ENCODE measurements at places on chromosomes 6 and 20. TPM values are rescaled to one million over a fixed set of nuclear protein-coding genes. Genes with fewer than 3 reads are reported as not detected.

The DACT2 gene
- 0.46 TPM for total RNA-seq

- no peak overlapping the region for H3K4me3 ChIP-seq
- DNase-seq, result no peak
- peaks cover 50% of the 10 kb centered on the region for H3K36me3 ChIP-seq
- H3K27me3 ChIP-seq, result no peaks in the 10 kb centered on the region
- H3K4me1 ChIP-seq, result no peaks in the 10 kb centered on the region
- peak overlapping the region; percentile 65 for H3K27ac ChIP-seq
Measured at GRCh38 chr6:169669147-169669546, 32.7 kb downstream of the WDR27 start.

The LRFN2 gene
- not detected for total RNA-seq

GRCh38 chr20:25280051-25280573 lies 32.2 kb downstream of the PYGB start:
- peaks cover 80% of the 10 kb centered on the region for H3K36me3 ChIP-seq
- H3K4me3 ChIP-seq, result no peak overlapping the region
- no peaks in the 10 kb centered on the region for H3K27me3 ChIP-seq
- no peak overlapping the region for H3K27ac ChIP-seq
- peak; percentile 3 for DNase-seq
- H3K4me1 ChIP-seq, result peaks cover 14% of the 10 kb centered on the region

GRCh38 chr6:3473773-3474172 lies 16.9 kb upstream of the SLC22A23 start:
- H3K4me1 ChIP-seq, result peaks cover 4% of the 10 kb centered on the region
- no peak overlapping the region for H3K27ac ChIP-seq
- no peak overlapping the region for H3K4me3 ChIP-seq
- no peak for DNase-seq

The XKR7 gene
- total RNA-seq, result not detected

The NUP153 gene
- 24.6 TPM for total RNA-seq

The CRIP3 gene
- 39.0 TPM for total RNA-seq

The SCUBE3 gene
- 16.6 TPM for total RNA-seq

DNA sequence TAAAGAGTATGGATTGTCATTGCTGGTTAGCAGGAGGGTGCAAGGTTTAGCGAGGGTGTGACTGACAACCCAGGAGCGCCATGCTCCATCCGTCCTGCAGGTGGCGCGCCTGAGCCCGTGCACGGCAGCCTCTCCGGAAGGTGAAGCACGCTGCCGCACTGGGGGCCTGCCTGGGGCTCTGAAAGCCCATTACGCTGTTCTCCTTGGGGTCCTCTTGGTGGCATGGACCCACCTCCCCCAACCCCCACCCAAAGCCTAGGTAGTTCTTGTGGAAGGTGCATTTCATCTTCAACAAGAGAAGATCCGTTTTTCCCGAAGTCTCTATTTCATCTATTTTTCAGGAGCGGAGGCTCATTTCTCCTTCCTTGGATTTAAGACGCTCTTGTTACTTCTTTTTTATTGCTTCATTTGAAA lies 197.4 kb upstream of the KCNG1 start:
- H3K27me3 ChIP-seq, result peaks cover 63% of the 10 kb centered on the region
- H3K27ac ChIP-seq, result no peak overlapping the region
- H3K4me1 ChIP-seq, result no peaks in the 10 kb centered on the region
- H3K36me3 ChIP-seq, result no peaks in the 10 kb centered on the region

Measured in heart right ventricle (tissue), 16 donors.